Activated T-cell treated with anti-CD3 and anti-CD28 coated beads for 48 hours (primary cell): ENCODE measurements at places on chromosomes 4 and X.

GRCh38 chr4:7228734-7229133 lies 36.4 kb downstream of the SORCS2 start:
- no peak for DNase-seq

GRCh38 chrX:154366666-154367055 lies 7.8 kb downstream of the FLNA start:
- DNase-seq, result no peak

- no peak for DNase-seq
Observed at GRCh38 chrX:77143907-77144306, 303.3 kb upstream of the FGF16 start.

- no peak for DNase-seq
Observed at GRCh38 chr4:13559413-13559812, 15.1 kb upstream of the NKX3-2 start.

GRCh38 chr4:6701371-6701770 lies 7.7 kb downstream of the S100P start:
- DNase-seq, result peak; percentile 56
